ENCODE measurements at places on chromosomes 3 and 15.

DNA sequence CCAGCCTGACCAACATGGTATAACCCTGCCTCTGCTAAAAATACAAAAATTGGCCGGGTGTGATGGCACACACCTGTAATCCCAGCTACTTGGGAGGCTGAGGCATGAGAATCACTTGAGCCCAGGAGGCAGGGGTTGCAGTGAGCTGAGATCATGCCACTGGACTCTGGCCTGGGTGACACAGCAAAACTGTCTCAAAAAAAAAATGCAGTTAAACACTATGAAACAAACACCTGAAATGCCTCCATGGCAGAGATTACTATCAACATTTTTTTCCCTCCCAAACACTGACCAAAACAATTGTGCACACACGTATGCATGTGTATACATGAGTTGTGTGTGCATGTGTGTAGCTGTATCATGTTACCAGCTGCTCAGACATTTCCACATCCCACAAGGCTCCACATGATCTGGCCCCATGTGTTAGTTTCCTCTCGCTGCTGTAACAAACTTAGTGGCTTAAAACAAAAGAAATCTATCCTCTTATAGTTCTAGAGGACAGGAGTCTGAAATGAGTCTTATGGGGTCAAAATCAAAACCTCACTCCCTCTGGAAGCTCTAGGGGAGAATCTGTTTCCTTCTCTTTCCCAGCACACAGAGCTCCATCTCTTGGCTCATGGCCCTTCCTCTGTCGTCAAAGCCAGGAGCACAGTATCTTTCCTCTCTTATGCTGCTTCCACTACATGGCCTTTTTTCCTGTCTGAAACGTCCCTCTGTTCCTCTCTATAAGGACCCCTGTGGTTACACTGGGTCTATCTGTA, 34.5 kb downstream of the SLC41A3 start:
- DNase-seq = no peak

- DNase-seq = no peak
Observed at GRCh38 chr3:177375316-177375715, 178.0 kb upstream of the TBL1XR1 start.

GRCh38 chr15:71400294-71400693, 285.0 kb downstream of the THSD4 start:
- DNase-seq = no peak

DNA sequence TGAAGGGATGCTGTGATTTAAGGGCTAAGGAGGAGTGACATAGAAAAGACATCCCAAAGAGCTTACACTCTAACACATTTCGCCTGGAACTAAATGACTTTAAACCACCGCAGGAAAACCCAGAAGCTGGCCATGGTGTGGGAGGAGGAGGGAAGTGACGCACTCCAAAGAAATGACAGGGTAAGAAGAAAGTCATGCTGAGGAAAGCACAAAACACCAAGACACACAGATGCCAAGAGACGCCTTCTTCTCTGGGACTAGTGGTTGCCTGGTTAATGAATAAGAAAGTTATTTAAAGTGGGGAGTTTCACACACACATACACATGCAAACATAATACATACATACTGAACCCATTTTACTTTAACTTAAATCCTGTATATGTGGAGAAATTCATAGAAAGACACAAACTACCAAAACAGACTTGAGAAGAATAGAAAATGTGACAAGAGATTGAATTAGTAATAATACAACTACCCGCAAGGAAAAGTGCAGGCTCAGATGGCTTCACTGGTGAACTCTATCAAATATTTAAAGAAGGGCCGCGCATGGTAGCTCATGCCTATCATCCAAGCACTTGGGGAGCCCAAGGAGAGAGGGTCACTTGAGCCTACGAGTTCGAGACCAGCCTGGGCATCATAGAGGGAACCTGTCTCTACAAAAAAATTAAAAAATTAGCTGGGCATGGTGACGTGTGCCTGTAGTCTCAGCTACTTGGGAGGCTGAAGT, 125.5 kb downstream of the NSMCE3 start:
- DNase-seq = no peak

- DNase-seq = no peak
Observed at GRCh38 chr3:115617591-115617990, 5.7 kb upstream of the GAP43 start.

DNA sequence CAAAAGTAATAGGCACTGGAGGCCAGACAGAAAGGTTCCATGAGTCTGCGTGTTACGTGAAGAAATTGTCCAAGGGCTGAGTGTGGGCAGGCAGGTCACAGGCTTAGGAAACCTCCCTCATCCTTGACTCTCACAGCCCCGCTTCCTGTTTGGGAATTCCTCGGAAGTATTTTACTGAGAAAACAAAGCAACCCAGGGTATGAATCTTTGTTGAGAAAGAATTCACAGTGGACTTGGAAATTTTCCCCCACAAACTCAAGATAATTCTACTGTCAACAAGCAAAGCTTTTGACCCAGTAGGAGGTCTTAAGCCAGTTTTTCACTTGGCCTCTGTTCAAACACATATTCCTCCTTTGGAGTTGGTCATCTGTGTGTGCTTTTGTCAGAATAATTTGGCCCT, 377.1 kb upstream of the TPM1 start:
- no peak for DNase-seq

DNA sequence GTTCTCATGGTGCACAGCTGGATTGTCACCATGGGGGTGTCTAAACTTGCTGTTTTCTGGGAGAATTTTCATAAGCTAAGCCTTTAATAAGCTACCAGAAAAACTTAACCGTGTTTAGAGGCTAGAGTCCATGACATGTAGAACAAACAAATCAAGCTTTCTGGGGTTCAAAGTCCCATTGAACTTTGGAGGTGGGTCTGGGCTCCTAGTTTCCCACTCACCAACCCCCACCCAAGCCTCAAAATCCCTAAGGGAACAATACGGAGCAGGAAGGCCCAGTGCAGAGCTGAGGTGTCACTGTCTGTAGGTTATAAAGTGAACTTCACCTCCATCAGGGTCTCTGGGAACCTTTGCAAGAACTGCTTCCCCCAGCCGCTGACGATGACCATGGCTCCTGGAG, 25.5 kb downstream of the RTP1 start:
- no peak for DNase-seq

- no peak for DNase-seq
Observed at GRCh38 chr3:46022909-46023785, 4.1 kb downstream of the XCR1 start.

DNA sequence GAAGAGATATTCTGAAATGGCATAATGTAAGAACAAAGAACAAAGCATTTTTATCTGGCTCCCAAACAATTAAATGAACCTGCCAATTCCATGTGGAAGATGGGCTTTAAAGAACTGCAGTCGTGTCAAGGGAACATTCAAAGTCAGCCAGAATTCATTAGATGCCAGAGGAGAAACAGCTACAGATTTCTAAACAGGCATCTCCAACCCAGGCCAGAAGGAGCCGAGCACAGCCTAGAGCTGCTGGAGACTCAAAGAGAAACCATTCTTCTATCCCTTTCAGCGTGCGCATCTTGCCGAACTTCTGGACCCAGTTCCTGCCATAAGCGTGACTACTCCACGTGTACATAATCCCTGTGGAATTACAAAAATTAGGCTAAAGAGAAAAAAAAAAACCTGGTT, 60.4 kb downstream of the MB21D2 start:
- DNase-seq = no peak

- no peak for DNase-seq
Observed at GRCh38 chr3:57169108-57169507, 4.0 kb upstream of the IL17RD start.

DNA sequence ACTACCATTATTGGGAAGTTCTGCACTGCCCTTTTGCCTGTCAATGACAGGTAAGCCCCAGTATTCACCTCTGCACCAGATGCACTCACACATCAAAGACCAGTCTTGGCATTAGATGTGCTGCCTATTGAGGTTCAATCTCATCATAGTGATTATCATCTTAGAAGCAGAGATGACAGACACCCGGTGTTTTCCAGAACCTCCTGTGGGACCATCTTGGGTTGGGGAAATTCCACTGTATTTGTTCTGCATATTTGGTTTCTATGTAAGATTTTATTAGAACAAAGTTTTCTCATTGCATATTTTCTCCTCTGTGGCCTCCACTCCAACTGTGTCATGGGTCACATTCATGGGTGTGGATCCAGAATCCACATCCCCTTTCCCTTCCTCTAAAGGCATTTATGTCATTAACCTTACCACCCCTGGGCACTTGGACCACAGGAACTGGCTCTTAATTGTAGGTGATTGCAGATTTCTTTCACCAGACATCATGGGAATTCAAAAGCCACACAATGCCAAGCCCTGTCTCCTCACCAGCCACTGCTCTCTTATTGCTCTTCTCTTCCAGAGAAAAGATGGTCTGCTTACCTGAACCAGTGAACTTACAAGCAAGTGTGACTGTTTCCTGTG, 31.2 kb downstream of the PLA1A start:
- no peak for DNase-seq

DNA sequence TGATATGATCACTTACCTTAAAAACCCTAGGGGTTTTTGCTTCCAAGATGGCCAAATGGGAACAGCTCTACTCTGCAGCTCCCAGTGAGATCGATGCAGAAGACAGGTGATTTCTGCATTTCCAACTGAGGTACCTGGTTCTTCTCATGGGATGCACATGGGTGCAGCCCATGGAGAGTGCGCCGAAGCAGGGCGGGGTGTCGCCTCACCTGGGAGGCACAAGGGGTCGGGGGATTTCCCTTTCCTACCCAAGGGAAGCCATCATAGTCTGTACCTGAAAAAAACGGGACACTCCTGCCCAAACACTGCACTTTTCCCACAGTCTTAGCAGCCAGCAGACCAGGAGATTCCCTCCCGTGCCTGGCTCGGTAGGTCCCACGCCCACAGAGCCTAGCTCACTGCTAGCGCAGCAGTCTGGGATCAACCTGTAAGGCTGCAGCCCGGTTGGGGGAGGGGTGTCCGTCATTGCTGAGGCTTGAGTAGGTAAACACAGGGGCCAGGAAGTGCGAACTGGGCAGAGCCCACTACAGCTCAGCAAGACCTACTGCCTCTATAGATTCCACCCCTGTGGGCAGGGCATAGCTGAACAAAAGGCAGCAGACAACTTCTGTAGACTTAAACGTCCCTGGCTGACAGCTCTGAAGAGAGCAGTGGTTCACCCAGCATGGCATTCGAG, 78.6 kb downstream of the CTNNB1 start:
- no peak for DNase-seq

DNA sequence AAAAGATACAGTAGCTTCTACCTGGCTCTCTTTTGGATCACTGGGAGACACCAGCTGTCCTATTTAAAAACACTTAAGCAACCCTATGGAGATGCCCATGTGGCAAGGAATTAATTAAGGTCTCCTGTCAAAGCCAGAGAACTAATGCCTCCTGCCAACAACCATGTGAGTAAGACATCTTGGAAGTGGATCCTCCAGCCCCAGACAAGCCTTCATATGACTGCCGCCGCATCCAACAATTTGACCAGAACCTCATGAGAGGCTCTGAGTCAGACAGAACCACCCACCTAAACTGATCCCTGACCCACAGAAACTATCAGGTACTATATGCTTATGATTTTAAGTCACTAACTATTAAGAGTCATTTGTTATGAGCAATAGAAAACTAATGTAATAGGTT, 22.3 kb downstream of the IFT80 start:
- DNase-seq = no peak

DNA sequence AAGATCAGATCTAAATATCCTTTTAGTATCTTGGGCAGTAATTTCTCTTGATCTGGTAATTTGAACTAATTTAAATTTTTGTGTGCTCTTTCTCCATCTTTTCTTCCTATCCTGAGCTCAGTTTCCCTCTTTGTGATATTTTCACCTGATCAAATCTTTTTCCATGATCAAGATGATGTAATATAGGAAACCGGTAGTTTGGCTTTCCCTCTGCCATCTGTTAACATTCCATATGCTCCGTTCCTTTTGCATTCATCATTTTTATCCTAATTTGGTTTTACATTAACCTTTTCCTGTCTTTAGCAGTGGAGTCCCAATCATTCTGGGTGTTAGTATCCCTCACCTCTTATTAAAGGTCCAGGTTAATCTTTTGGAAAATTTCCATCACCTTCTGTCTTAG, 5.9 kb upstream of the ABHD6 start:
- DNase-seq = no peak

- no peak for DNase-seq
Observed at GRCh38 chr3:54533856-54534255, 394.0 kb downstream of the LRTM1 start.

DNA sequence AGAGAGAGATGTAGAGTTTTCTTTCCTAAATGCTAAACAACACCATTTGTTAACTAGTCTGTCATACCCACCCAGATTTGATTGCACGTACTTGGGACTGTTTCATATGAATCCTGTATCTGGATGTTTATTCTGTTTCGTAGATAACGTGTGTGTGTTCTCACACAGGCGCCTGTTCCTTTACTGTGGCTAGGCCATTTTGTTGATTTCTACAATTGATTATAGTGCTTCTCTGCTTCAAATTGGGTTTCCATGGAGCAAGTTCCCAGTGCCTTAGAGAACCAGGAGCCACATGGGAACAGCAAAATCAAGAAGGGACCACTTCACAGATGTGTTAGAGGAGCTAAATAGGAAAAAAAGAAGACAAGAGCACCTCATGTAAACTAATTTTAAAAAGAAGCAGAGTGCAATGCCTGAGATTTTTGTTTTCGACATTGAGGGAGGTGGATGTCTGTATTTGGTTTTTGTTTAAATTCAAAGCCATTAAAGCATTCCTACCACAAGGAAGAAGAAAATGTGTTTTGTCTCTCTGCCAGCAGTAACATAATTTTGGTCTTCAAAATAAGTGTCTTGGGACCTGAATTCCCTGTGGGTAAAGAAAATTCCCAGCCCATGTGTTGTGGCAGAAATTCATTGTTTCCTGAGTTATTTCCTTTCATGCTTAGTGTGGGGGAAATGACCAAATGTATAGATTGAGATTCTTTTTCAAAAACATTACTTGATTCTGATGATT, 424.0 kb upstream of the C2CD4B start:
- DNase-seq = no peak

All from activated naive CD4-positive, alpha-beta T cell treated with anti-CD3 and anti-CD28 coated beads, Interleukin-2, amount 50 U/mL, for 16 hours (primary cell).